Chondrocyte (in vitro differentiated cells): ENCODE measurements at places on chromosomes 7 and 10.

GRCh38 chr7:35701287-35701900 is 6.5 kb upstream of the HERPUD2 start:
- no peak for DNase-seq

DNA sequence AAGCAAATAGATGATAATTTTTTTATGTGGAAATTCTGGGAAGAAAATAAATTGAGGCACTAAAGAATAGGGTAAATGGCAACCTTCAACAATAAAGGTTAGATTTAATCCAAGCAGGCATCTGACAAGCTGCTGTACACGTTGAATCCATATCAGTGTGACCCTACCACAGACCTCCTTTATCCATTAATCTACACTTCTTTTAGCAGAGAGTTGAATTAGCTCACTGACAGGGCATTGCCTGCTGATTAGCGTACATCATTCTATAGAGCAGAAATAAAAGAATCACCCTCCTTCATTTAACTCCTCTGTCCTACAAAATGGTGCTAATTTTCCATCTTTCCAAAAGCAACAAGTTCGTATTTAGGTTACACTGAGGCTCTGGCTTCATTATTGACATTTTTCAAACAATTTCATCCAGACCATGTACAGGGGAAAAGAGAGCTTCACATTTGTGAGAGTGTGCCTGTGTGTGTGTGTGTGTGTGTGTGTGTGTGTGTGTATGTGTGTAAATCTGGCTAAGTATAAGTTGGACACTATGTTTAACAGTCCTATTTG is 356.0 kb downstream of the TFEC start:
- DNase-seq: no peak

GRCh38 chr10:50577681-50578350 is 45.9 kb downstream of the SGMS1 start:
- DNase-seq: no peak

- no peak for DNase-seq
These were observed 95.8 kb upstream of the SH2B2 start for GRCh38 chr7:102190776-102191350.

DNA sequence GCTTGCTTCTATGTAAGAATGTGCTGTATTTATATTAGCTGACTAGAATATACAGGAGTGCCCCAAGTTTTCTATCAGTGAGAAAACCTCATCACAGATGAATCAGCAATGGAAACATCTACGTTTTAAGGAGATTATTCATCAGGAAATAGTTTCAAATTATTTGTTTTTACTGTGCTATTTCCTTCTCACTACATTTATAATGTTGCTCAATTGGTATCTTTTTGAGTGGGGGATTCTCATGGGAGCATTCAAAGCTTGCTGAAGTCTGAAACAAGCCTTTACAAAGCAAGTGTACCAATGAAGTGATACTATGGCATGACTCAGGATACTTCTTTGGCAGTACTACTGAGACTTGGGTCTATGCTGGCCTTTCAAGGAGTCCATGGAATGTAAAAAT is 191.1 kb upstream of the SLC26A5 start:
- no peak for DNase-seq

DNA sequence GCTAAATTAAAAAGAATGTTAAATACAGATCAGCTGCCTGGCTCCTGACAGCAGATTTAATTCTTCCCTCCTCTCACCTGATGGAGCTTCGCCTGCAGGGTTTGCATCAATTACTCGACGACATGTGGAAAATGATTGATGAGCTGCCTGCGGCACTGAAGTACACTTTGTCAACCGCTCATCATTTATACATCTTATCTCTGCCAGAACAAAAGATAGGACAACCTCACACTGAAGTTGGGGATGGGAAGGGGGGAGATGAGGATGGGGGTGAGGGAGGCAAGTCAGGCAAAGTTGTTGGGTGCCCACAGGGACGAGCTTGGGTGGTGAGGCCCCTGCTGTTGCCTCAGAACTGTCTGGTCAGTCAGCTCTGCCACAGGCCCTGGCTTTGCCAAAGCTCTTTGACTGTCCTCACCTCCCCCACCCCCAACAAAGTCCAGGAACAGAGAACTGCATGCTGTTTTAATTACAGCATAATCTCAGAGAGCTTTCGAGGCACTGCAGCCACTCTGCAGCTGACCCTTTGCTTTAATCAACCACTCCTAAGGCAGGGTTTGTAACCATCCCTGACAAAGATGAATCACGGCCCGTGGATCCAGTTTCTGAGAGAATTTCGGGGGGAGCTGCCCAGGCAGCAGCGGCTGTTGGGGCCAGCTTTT is 702.3 kb downstream of the LRMDA start:
- DNase-seq: no peak
